NCI-H524 (cell line): ENCODE measurements at places on chromosomes 11 and 22.

DNA sequence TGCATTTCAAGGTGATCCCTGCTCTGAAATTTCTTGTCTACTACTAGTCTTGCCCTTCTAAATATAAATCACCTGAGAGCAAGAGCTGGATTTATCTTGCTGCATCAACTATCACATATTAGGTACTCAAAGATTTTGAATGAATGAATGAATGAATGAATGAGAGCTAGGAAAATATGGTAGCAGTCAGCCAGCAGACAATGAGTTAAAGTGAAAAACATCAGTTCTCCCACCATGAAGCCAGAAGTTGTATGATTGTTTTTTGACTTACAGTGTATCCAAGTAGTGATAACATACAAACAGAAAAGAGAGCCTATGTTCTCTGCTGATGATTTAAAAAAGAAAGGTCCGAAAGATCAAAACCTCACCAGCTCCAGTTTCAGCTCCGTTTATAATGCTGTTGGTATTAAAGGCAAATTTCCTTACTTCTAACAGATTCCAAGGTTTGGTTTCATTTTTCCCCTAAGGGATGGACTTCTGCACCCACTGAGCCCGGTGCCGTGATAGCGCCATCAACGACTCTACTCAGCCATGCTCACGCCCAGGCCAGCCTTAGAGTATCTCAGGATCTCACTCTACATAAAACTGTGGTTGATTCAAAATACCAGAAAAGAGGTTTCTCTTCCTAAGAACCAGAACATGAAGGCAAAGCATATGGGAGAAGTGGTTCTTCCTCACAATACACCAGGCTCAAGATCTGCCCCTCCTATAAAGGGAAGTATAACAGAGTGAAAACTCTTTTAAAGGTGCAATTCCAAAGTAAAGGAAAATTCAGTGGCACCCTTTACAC, 92.0 kb downstream of the SGSM3 start:
- DNase-seq = no peak

DNA sequence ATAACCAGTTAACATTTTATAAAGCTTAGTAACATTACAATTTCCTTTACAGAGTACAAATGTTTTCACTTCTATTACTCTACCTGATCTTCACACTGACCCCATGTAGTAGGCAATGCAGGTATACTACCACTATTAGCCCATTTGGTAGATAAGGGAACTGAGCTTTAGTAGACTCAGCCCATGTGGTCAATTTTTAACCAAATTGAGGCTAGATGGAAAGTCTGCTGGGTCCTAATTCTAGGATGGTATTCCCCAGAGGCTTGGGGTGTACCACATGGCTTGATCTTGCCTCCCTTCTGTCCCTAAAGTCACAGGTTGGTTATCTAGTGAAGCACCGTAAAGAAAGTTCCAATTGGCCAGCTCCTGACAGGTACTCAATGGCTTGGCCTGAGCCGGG, 48.2 kb downstream of the NRXN2 start:
- DNase-seq = no peak

- DNase-seq = no peak
Observed at GRCh38 chr11:112856133-112856532, 105.1 kb upstream of the NCAM1 start.

DNA sequence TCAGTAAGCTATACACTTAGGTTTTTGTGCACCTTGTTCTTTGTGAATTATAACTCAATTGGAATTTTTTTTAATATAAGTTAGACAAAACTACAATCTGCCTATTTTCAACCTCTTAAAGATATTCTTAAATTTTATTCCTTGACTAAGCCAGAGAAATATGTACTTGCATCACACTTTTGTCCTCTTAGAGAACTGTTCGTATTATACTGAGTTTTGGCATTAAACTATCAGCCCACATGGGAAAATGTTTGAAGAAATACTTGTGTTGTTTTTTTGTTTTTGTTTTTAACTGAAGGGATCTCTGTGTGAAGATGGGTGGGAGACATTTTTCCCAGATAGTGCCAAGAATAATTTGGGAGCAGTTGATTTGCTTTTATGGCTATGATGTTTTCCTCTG, 25.3 kb downstream of the CEP295 start:
- DNase-seq = no peak

- DNase-seq = no peak
Observed at GRCh38 chr22:49724893-49725489, 102.7 kb downstream of the BRD1 start.

DNA sequence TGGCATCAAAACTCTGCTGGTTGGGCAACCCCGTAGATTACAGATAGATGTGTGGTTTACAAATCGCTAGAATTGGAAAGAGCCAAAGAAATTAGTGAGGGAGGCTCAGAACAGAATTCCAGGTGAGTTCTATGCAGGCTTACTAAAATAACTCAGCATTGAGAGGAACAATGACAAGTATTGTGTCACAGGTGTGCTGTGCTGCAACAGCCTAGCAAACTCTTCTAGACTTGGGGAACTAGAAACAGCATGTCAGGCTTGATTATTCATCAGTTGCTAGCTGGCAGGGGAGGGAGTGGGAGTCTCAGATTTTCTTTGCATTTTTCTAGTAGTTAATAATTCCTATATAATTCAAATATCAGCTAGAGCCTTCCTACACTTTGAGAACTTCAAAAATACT, 26.3 kb upstream of the RASD2 start:
- no peak for DNase-seq

- DNase-seq = no peak
Observed at GRCh38 chr22:39318507-39319283, 728 bp downstream of the RPL3 start.

DNA sequence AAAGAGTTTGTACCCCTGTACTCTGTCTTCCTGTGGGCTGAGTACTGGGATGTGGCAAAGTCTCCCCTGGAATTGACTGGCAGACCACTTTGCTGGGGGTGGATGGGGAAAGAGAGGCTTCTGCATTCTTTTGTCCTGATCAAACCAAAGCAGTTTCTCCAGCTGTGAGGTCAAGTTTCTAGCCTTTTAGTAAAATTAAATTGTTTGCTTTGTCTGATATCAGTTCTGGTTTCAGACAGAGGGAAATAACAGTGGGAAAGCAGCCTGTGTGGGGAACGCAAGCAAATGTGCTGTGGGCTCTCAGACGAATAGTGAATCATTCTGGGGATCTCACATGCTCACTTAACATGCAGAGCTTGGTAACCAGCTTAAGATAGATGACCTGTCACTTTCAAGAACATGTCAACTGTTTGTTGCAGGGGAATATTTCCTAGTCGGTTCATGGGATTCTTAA, 151.6 kb downstream of the FAT3 start:
- no peak for DNase-seq

DNA sequence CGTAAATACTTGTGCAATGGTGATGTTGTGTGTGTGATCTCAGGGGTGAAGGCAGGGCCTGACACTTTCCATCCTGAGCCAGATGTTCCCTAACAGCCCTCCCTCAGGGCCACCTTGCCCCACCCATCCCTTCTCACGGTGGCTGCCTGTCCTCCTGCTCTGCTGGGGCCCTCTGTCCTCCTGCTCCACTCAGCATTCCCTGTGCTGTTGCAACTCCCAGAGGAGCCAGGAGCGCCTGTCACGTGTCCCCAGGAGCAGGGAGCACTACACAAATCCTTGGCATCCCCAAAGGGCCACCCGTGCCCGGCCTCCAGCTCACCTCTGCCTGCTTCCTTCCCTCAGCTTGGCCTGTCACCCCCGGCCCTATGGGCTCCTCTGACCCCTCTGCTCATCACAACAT, 10.2 kb upstream of the CSNK1E start:
- DNase-seq = no peak

DNA sequence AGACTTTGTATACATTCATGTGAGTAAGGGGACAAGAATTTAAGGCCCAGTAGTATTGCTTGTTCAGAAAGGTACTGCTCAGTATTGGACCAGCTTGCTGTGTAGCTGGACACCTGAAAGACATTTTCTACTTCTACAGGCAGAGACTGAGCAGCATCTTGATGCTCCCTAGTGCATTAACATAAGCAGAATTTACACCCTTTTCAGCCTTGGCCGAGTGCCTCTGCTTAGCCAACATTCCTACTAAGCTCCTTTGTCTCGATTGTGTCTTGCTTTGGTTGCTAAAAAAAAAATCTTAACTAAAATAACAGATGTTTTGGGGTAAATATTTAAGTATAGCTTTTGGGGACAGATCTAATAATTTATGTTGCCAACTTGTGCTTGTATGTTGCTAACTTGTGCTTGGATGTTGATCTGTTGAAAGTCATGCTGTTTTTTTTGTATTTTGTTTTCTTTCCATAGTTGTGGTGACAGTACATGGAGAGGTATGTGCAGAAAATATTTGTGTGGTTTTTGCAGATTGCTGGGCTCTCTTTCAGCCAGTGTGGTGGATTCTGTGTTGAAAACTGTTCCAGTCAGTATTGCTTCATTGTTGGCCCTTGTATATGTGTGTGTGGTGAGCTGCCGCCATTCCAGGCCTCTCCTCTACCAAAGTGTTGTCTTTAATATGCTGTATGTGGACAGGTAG, 3.7 kb downstream of the PTS start:
- DNase-seq = no peak

DNA sequence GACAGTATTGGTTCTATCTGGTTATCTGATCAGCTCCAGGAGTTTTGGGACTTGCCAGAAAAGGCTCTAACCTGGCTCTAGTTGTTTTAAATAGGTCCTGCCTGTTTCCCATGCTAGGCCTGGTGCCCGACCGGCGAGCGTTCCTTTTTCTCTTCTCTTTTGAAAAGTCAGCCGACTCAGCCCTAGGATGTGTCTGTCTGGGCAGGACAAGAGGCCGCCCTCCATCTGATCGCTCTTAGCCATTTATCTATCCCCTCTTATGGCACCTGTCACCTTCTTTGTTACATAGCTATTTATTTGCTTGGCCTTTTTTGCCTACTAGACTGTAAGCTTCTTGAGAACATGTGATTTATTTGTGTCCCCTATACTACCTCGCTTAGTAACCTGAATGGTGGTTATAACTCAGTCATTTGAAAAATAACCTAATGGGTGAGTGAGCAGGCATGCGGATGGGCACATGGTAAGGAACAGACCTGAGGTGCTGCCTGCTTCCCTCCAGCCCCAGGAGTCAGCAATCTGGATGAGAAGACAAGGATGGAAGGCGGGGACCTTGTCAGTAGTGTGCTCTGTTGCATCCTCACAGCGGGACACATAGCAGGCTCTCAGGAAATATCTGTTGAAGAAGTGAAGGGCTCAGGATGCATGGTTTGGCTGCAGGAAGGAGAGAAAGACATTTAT, 108.4 kb downstream of the ZBTB16 start:
- no peak for DNase-seq

- no peak for DNase-seq
Observed at GRCh38 chr11:120057028-120057330, 80.9 kb downstream of the TRIM29 start.

DNA sequence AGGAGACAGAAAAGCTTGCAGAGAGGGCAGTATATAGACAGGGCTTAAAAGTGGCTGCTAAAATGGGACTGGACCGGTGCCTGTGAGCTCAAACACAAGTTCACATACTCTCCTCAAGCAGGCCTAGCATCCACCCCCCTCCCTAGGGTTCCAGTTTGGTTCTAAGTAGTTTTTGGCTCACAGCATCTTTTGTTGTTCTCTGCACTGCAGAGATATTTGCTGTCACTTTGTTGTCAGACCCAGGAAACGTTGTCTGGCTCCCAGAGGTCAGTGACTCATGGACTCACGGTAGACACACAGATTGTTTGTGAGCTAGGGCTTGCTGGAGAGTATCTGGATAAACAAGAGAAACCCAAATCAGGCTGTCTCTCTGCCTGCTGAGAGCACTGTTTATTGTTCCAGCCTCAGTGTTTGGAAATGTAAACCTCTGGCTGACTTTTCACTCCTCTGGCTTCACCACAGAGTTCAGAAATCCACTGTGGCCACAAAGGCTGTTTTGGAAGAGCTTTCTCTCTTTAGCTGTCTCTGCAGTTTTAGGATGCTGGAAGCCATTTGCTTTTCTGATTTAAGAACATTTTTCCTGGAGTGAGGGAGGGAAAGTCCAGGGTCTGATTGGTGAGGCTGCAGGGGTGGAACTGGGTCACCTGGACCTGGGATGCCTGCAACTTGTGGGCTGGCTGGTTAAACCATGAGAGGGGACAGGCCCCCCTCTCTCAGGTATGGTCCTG, 303.7 kb upstream of the PLET1 start:
- no peak for DNase-seq

GRCh38 chr22:45999379-45999971, 22.5 kb upstream of the WNT7B start:
- DNase-seq = no peak
